SJCRH30 (cell line): ENCODE measurements at places on chromosomes 5 and 9.

- DNase-seq, result no peak
These were observed 561.4 kb downstream of the ISL1 start for GRCh38 chr5:51944500-51945125.

GRCh38 chr9:124551472-124552272 lies 44.5 kb upstream of the NR5A1 start:
- DNase-seq, result peak; percentile 64

- no peak for DNase-seq
These were observed 779.3 kb downstream of the CDH9 start for GRCh38 chr5:26259081-26259480.

DNA sequence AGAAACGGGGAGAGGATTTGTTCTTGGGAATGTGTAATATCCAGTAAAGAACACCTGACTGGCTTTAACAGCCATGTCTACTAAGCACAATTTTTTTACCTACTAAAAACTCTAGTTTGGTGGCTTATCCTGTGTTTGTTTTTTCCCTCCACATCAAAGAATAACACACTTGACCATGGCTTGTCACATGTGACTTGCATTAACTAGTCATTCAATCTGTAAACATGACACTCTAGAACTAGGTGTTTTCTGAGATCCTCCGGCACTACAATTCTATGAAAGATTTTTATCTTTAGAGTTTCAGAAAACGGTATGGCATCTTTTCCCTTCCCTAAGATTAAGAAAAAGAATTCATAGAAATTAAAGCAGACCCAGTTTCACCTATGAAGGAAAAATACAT lies 103.7 kb downstream of the CEMIP2 start:
- no peak for DNase-seq

DNA sequence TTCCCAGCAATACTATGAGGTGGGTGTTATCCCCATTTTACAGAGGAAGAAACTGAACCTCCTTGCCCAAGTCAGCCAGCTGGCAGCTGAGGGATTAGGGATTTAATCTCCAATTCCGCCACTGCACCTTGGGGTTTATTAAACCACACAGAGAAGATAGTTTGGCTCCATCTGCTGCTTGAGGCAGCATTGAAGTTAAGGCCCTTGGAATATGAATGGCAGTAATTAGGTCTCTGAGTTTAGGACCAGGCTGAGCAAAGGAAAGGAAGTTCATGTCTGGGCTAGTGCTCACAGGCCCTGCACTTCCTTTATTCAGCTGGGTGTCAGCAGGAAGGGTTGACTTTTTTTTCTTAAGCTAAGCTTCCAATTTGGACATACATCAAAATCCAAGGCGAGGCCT lies 86.9 kb upstream of the GDNF start:
- DNase-seq, result peak; percentile 5

- DNase-seq, result no peak
These were observed 29.3 kb downstream of the SLC6A7 start for GRCh38 chr5:150219142-150219541.

DNA sequence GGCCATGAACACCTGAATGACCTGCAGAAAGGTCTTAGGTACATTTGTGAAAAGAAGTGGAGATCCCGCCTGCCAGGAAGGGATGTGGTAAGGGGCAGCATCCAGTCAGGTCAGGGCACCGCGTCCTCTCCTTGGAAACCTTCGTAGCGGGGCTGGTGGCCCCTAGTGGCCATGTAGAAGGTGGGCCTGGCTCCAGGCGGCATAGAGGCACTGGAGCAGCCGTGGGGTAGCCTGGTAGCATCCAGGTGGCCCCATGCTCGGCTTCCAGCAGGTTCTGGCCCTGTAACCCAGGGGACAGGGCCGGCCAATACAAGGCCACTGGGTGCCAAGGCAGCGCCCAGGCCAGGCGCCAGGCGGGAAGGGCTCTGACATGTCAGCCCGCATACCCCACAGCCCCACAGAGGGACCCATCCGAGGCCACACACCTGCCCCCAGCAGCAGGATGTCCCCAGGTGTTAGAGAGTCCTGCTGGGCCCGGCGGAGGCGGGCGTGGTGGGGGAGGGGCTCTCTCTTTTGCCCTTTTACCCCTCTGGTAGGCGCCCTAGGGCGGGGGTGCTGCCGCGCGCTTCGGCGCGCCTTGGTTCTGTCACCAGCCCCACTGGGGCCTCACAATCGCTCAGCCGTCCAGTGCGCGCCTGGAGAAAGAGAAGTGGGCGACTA lies 58.3 kb upstream of the SPATA31E1 start:
- DNase-seq, result no peak

DNA sequence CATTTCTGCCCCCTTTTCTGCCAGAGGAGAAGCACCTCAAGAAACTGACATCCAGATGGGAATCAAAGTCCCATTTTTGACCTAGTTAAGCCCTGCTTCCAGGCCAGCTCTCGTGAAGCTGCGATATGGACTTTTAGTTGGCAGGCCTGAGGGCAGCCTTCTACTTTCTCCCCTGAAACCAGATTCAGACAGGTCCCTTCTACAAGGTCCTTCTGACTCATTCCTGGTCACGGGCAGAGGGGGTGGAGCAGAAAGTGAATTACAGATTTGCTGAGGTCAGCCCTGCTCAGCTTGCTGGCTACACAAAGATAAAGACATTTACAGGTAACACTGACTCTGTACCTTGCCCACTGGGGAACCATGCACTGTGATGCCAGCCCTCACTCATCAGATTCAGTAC lies 52.8 kb upstream of the TUT7 start:
- peak; percentile 27 for DNase-seq

GRCh38 chr5:79069488-79070349 lies at the start of the genes BHMT2 and DMGDH:
Gene BHMT2 (plus strand): TSS chr5:79069767. CDS start chr5:79069783, 16 bp downstream.
Gene DMGDH (minus strand): TSS chr5:79069674. CDS start chr5:79069620, 54 bp downstream.
- DNase-seq, result no peak

GRCh38 chr9:34380511-34381315 lies 4.0 kb upstream of the MYORG start:
- peak; percentile 84 for DNase-seq

- DNase-seq, result no peak
These were observed 859 bp downstream of the RETREG1 start for GRCh38 chr5:16615741-16616535.

GRCh38 chr9:121369595-121370265 lies at the start of gene STOM:
Gene STOM (minus strand): TSS chr9:121370250. CDS start chr9:121370187, 63 bp downstream.
- DNase-seq, result peak; percentile 63

DNA sequence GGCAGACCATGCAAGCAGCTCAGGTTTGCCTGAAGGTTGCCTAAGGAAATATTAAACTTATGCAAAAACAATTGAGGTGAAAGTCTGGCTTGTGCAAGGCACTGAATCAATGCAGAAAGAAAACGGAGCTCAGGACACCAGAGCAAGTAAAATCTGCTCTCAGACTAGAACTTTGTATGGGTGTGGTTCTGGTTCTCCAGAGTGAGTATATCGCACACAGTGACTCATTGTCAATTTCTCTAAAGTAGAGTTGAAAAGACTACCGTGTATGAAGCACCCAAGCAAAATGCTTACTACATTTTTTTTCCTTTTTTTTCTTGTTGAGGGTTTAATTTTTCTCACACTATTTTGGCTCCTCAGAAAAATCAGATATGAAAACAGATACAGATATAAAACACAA lies 650.3 kb upstream of the CDH10 start:
- DNase-seq, result no peak

- no peak for DNase-seq
These were observed 137.4 kb downstream of the DAB2IP start for GRCh38 chr9:121788686-121789366.

DNA sequence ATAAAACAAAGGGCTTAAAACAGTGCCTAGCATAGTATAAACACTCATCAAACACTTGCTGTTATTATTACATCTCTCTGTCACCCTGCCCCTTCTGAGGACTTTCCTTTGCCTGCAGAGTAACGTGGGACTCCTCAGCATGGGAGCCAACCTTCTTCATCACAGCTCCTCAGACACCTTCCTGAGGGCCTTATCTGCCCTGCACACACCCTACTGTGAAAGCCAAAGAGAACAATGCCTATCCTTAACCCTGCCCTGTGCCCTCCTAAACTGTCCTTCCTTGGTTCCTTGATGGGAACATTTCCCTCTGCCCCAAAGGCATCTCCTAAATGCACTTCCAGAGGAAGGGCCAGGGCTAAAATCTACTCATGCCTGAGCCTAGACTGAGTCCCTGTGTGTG lies 20.6 kb upstream of the HAND1 start:
- no peak for DNase-seq

GRCh38 chr5:72179816-72180440 lies 72.7 kb downstream of the MAP1B start:
- DNase-seq, result no peak

DNA sequence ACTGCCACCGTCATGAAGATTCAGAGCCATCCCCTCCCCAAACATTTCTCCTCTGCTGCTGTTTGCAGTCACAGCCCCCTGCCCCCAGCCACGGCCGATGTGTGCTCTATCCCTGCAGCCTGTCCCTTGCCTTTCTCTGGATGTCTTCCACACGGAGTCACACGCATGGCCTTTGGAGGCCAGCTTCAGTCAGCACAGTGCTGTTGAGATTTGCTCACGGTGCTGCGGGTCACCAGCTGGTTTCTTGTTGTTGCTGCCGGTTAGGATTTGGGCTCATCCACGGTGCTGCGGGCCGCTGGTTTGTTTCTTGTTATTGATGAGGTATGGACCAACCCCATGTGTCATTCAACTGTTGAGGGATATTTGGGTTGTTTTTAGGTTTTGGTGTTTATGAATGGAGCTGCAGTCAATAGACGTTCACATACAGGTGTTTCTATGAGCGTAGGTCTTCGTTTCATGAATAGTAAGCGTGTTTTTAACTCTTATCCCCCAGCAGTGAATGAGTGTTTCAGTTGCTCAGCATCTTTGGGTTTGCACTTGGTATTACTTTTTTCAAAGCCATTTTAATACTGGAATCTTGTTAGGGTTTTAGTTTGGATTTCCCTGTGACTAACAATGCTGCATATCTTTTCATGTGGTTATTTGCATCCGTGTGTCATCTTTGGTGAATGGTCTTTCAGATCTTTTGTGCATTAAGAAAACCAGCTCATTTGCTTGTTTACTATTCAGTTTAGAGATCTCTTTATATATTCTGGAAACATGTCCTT lies 57.6 kb downstream of the AHRR start:
- no peak for DNase-seq

- DNase-seq, result peak; percentile 40
These were observed 100.2 kb upstream of the RAI14 start for GRCh38 chr5:34555699-34556508.

GRCh38 chr9:76603448-76603895 lies 144.5 kb downstream of the GCNT1 start:
- DNase-seq, result no peak

DNA sequence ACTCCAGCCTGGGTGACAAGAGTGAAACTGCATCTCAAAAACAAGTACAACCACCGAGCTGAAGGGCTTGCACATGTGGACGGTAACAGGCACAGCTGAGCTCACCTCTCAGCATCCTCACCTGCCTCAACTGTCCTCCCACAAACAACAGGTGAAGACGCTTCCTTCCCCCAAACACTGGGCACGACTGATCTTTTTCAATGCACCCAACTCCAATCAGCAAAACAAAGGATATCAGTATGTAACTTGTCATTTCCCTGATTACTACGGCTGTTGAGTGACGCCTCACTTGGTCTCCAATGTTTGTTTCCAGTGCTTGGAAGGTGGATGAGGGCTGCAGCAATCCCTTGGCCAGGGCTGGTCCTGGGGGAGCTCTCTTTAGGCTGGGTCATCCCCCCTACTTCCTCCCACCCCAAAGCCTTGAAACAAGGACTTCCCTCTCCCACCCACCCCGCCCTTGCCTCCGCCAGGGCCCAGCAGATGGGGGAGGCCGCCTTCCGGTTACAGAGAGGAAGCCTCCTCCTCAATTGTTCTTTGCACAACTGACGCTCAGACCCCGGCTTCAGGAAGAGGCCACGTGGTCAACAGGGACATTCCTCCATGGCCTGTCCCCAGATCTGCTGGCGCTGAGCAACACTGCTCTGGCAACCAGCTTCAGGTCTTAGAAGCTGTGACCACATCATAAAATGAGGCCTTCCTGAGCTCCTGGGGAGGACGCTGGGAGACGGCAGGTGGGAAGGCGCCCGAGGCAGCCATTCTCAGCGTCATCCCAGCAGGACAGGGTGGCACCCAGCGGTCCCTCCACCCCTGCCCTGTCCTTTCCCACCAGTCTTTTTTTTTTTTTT lies 5.9 kb downstream of the FAM78A start:
- no peak for DNase-seq

DNA sequence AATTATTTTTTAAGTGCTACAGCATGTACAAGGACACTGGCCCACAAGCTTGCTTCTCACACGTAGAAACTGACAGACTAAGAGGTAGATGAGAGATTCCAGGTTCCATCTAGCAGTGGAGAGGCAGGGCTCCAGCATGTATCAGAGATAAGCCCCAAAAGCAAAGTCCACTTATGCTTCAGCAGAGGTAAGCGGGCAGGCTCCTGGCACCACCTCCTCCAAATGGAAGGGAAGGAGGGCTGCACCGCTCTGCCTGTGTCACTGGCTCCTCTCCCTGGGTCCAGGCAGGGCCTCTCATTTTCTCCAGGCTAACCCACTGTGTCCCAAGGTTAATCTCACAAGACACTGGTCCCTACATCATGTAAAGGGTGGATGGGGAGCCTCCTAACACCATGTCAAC lies 15.9 kb downstream of the GRHPR start:
- DNase-seq, result no peak

DNA sequence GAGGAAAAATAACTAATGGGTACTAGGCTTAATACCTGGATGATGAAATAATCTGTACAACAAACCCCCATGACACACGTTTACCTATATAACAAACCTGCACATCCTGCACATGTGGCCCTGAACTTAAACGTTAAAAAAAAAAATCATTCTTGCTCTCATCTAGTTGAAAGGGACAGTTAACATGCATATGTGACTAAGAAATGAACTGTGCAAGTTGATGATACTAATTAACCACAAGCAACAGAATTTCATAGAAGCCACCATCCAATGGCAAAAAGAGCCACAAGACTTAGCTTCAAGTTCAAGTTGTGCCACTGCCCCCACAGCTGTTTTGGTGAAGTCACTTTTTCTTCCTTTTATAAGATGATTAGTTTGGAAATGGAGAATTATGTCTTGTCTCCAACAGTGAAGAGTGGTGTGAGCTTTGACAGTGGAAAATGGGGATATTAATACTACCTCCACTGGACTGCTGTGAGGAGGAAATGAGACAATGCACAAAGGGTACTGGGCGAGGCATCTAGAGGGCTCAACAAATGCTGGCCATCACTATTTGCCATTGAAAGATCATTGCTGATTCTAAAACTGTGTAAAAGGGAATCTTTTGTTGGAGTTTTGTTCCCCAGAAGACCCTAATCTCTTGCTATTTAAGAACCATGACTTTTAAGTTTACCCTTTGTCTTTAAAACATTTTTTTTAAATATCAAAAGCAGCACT lies 202.1 kb downstream of the EBF1 start:
- DNase-seq, result no peak

DNA sequence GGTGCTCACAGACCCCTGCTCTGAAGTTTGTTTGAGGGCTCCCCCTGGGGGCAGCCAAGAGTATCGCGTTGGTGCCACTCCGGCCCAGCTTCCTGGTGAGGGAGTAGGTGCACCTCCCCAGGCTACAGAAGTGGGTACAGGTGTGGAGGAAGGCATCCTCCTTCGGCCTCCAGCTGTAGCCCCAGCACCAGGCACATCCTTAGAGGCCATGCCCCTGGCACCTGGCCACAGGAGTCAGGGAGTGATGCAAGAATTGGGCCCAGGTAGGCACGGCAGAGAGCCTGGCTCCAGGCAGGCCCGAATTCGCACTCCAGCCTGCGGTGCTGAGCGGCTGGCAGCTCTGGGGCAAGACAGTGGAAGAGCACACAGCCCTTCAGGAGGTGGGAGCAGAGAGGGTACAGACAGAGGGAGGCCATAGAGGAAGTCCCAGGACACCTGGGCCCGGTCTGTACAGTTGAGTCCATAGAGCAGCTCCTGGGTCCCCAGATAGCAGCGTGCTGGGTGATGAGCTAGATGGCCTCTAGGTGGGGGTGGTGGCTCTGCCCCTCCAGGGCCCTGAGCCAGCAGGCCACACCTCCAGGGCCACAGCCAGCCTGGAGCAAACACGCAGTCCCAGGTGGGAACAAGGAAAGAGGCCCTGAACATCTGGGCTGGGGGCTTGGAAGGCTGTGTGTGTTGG lies 2.4 kb downstream of the SAPCD2 start:
- peak; percentile 85 for DNase-seq
